NCI-H526 (cell line): ENCODE measurements at places on chromosomes 5 and 9.

- no peak for DNase-seq
These were observed 36.6 kb upstream of the MYORG start for GRCh38 chr9:34413231-34413852.

GRCh38 chr5:14357851-14358250, 214.7 kb downstream of the TRIO start:
- DNase-seq: no peak

DNA sequence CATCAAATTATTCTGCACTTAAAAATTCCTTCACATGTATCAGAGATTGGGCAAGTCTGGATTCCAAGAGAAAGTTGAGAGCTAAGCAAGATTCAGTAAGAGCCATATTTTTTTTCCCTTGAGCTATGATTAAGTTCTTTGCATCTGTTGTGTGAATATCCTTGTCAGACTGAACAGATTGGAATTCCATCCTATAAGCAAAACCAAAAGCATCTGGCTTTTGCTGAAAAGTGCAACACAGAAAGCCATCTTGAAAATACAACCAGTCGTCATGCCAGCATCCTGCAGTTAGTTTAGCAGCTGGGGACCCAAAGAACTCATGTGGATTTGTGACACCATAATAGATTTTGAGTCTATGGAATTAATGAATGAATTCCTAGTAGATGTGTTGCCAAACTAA, 316.9 kb downstream of the MTRR start:
- DNase-seq: no peak

DNA sequence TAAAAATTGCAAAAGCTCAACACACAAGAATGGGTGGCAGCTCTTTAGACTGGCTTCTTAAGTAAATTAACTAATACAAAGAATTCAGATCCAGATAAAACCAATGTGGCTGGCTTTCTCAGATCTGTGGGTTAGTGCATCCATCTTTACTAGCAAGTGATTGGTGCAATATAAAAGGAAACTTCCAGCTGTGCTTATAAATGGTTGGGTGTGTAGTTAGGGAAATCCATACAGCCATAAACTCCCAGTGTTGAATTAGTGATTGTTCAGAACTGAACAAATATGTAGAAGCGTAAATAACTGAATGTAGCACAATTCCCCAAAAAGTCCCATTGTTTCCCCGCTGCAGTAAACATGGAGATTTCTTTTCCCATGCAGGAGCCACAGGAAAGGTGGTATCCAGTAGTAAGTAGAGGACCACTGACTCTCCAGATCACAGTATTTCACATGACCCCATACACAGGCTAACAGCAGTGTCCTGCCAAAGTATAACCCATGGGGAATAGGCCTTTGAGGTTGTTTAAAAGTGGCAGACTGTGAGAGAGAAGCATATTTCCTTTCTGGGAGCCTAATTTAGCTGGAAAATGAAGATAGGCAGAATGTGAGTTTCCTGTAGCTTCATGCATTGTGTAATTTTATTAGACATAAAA, 173.1 kb upstream of the SLC12A2 start:
- no peak for DNase-seq

DNA sequence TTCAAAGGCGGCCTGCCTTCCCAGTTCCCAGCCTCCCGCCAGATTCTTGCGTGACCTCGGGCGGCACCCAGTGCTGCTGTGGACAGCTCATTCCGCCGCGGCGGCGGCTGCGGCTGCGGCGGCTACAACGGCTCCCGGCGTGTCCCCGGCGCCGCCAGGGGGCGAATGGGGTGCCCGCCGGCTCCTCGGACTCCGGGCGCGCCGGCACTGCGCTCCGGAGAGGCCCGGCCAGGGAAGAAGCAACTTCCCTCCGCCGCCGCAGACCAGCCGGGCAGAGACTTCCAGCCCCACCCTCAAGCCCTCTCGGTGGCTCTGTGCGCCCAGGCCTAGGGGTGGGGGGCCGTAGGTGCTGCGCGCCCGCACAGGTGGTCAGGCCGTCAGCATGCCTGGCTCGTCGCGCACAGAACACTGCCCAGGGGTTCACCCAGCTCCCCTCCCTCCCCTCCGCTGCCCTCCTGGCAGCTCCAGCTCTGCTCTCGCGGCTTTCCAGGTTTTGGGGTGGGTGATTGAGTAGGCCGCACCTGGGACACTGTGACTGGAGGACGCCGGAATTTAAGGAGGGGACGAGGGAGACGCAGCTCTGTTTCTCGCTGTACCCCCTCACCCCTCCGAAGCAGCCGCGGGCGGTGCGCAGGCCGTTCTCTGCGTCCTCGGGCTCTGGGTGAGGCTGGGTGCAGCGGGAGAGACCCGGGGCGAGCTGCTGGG, 20.2 kb downstream of the IGIP start:
- DNase-seq: peak; percentile 85

- DNase-seq: no peak
These were observed 153.8 kb downstream of the GOLPH3 start for GRCh38 chr5:32020271-32020670.

- peak; percentile 97 for DNase-seq
These were observed 64.0 kb upstream of the FYB1 start for GRCh38 chr5:39283231-39283818.

DNA sequence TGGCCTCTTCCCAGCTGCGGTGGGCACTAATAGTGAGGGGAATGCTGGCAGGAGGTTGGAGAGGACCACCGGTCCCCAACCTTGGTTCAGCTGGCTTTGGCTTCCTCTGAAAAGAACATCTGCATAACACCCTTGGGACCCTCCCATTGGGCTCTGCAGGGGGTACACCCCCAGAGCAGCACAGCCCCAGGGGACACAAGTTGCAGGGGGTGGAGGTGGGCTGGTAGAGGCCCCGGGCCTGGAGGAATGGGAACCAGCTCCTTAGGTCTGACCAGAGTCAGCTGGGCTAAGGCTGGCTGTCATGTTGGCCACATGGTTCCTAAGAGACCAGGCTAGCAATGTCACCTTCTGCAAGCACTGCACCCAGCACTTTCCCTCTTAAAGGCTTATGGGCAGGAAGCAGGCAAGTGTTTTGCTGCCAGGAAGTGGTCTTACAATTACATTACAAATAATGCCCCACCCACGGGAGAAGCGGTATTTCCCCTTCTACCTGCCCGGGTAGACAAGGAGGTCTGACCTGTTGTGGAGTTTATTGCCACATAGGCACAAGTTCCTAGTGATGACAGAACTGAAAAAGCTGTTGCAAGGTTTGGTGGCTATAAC, 18.1 kb downstream of the GCNT4 start:
- no peak for DNase-seq

- DNase-seq: no peak
These were observed 10.8 kb upstream of the NRARP start for GRCh38 chr9:137312852-137313325.

- no peak for DNase-seq
These were observed 2.4 kb upstream of the STOM start for GRCh38 chr9:121372239-121373010.

DNA sequence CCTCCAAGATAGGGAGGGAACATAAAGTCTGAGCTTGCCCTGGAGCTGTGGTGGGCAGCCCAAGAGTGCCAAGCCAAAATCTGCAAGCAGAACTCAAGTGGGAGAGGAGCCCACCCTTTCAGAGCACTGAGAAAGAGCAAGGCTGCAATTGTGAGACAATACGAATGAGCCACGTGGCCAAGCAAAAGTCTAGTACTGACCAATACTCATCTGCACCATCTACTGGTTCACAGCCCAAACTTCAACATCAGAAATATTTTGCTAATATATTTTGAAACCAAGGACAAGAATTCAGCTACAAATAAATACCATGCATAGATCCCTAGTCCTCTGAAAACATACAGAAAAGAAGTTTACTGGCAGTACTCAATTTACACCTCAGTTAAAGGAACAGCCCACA, 696.2 kb upstream of the COX7C start:
- no peak for DNase-seq

DNA sequence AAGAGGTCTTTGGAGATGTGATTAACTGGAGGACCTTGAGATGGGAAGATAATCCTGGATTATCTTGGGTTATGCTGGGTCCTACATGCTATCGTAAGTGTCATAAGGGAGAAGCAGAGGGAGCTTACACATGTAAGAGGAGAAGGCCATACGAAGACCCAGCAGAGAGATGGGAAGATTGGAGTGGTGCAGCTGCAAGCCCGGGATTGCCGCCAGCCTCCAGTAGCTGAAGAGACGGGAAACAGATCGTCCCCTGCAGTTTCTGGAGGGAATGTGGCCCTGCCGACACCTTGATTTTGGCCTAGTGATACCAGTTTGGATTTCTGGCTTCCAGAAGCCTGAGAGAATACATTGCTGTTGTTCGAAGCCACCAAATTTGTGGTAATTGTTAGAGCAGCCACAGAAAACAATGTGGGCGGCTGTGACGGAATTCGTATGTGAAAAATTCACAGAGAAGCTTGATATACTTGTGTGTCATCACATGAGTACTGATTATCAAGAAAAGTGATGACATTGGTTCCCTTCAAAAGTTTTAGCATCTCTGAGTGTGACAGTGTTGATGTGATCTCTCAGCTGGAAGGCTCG, 86.9 kb downstream of the CYFIP2 start:
- no peak for DNase-seq

GRCh38 chr5:151016700-151017099, 3.7 kb upstream of the GPX3 start:
- no peak for DNase-seq

DNA sequence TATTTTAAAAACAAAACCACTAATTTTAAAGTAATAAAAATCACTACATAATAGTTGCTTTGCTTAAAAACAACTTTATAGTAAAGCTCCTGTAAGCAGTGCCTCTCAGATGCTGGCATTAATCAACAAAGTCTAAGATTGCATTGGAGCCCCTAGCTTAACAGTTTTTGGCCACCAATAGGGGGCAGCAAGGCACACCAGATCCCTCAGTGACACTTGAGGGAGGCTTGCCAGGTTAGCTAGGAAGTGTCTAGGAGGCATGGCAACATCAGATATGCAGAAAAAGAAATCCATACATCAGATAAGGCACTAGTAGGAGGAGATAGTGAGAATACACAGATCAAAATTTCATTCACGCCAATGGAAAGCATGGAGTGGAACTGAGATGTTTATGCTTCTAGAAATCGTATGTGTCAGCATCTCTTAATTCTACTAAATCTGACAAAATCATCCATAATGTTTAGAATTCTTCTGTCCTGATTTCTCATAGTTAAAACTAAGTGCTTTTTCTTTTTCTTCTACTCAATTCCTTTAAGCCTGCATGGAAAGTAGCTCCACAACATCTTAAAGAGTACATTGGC, 73.6 kb upstream of the PAM start:
- peak; percentile 85 for DNase-seq

DNA sequence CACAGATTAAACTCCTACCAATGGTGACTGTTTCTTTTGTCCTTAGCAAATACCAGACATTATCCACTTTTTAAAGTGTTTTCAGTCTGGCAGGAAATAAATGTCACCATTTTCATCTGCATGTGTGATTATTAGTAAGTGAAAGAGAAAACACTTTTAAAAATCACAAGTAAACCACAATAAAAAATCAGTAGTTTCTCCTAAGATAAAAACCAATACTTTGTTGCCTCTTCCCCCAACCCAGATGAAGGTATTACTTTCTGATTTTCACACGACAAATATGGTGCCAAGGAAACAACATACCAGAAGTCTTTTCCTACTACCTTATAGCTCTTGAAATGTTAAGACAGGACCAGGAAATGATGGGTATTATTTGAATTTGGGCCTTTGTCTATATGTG, 11.5 kb upstream of the MAP3K1 start:
- no peak for DNase-seq
